ENCODE measurements at places on chromosomes 13 and 19. TPM values are rescaled to one million over a fixed set of nuclear protein-coding genes. Genes with fewer than 3 reads are reported as not detected.

Gene ZNF285
- total RNA-seq, result 1.2 TPM

Gene FPR2
- not detected for total RNA-seq

Gene WDR87
- total RNA-seq, result not detected

Gene TNFRSF19
- not detected for total RNA-seq

Gene CEACAM1
- 27.1 TPM for total RNA-seq

Gene VN1R2
- not detected for total RNA-seq

Gene LPAR2
- total RNA-seq, result 44.8 TPM

Gene SIGLEC5
- not detected for total RNA-seq

Gene OLFM2
- 9.2 TPM for total RNA-seq

Gene GDF15
- not detected for total RNA-seq

Gene KIR2DL4
- not detected for total RNA-seq

Gene ERICH6B
- total RNA-seq, result not detected

Gene PALM
- total RNA-seq, result not detected

Gene MADCAM1
- total RNA-seq, result 0.16 TPM

Gene SYMPK
- total RNA-seq, result 98.3 TPM

Gene CEACAM20
- not detected for total RNA-seq

Gene CYSLTR2
- total RNA-seq, result 2.9 TPM

Gene DLL3
- 0.29 TPM for total RNA-seq

Gene KLK15
- not detected for total RNA-seq

Gene CYP2S1
- total RNA-seq, result 0.83 TPM

Gene ZNF823
- total RNA-seq, result 7.0 TPM

Gene MUC16
- under 0.01 TPM for total RNA-seq

Gene ZNF585A
- 7.9 TPM for total RNA-seq

Gene CYP4F2
- not detected for total RNA-seq

Gene TEAD2
- not detected for total RNA-seq

Gene FPR1
- total RNA-seq, result not detected

Gene C19orf73
- total RNA-seq, result 1.0 TPM

Gene BORA
- total RNA-seq, result 31.0 TPM

Gene STOML3
- not detected for total RNA-seq

Gene ZNF610
- 1.5 TPM for total RNA-seq

Gene ZNF540
- 1.4 TPM for total RNA-seq

Gene ZNF554
- total RNA-seq, result 2.1 TPM

Gene PSPN
- total RNA-seq, result 2.1 TPM

Gene ERCC1
- total RNA-seq, result 64.8 TPM

Gene FAM216B
- total RNA-seq, result not detected

Gene WDR88
- not detected for total RNA-seq

Gene SUGP1
- 60.9 TPM for total RNA-seq

Gene ATP4B
- not detected for total RNA-seq

Gene MEIOSIN
- total RNA-seq, result not detected
